Activated naive CD8-positive, alpha-beta T cell treated with anti-CD3 and anti-CD28 coated beads, Interleukin-2, amount 10 ng/mL, durations not matched to agents 7 days and 5 days (primary cell): ENCODE measurements at places on chromosomes 5 and 9.

- no peak for DNase-seq
Measured at GRCh38 chr9:4160249-4160648, 139.6 kb downstream of the GLIS3 start.

GRCh38 chr9:89044881-89045280 is 53.6 kb downstream of the S1PR3 start:
- DNase-seq: no peak

DNA sequence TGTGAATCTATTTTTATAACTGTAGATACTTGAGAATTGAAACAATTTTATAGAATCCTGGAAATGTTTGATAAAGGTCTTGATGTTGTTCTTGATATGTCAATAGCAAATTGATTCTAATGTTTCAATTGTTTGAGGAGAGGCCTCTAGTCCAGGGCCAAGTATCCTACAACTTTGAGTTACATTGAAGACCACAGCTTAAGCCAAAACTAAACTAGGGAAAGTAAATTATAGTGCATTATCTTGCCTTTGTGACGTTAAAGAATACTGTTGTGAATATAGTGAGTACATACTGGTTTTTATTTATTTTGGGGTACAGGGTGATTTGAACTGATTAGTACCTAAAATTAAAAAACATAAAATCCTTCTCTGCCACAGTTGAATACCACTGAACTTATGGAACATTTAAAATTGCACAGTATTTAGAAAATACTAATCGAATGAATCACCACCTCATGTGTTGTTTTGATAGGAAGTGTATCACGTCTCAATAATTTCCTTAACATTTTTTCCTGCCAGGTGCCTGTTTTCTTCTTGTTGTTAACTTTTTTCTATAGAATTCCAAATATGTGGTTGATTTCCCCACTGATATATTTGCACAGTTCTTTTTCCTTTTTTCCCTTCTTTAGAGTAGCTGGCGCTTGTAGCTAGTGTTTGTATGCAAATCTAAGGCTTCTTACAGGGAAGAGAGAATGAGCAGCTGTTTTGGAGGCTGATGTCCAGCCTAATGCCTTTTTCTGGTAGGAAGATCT is 12.5 kb downstream of the ARHGEF28 start:
- DNase-seq: no peak

- no peak for DNase-seq
Measured at GRCh38 chr5:18491349-18491748, 857.1 kb downstream of the TAF11L14 start.

DNA sequence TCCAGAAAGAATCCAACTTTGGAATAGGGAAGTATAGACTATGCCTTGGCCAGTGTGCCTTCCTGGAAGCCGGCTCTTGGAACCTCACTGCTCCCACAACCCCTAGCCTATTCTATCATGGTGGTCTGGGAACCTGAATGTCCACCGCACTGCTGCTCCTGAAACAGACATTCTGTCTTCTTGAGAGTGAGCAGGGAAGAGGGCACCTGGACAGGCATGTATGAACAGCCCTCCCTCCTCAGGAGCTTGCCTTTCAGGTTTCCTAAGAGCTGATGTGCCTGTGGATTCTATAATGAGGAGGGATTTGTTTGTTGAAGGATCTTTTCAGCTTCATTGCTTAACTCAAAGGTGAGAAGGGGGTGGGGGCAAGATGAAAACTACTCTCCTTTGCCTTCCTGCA is 55.1 kb upstream of the XPA start:
- no peak for DNase-seq
